ENCODE measurements at places on chromosomes 7 and 10. TPM values are rescaled to one million over a fixed set of nuclear protein-coding genes. Genes with fewer than 3 reads are reported as not detected.

DNA sequence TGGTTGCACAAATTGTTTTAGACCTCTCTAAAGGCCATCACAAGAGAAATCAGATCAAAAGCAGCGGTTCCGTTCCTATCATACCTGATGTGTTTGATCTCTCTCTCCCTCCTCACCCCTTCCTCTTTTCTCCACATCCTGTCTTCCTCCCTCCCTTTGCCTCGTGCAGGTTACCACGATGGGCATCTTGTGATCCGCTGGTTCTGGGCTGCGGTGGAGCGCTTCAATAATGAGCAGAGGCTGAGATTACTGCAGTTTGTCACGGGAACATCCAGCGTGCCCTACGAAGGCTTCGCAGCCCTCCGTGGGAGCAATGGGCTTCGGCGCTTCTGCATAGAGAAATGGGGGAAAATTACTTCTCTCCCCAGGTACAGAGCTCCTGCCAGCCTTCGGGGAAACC lies 28.5 kb upstream of the STK17A start:
- H3K4me1 ChIP-seq = no peaks in the 10 kb centered on the region
- no peaks in the 10 kb centered on the region for H3K36me3 ChIP-seq
- no peaks in the 10 kb centered on the region for H3K27me3 ChIP-seq
- no peak overlapping the region for H3K27ac ChIP-seq
- DNase-seq = no peak

MALRD1 gene
- total RNA-seq = 0.20 TPM

- no peak overlapping the region for H3K27ac ChIP-seq
- no peaks in the 10 kb centered on the region for H3K27me3 ChIP-seq
- no peak for DNase-seq
- H3K4me1 ChIP-seq = peaks cover 8% of the 10 kb centered on the region
These were observed 29.2 kb downstream of the COA1 start for GRCh38 chr7:43700059-43700501.

GRCh38 chr10:63236113-63236935 lies 103.2 kb downstream of the NRBF2 start:
- peaks cover 9% of the 10 kb centered on the region for H3K36me3 ChIP-seq
- no peaks in the 10 kb centered on the region for H3K27me3 ChIP-seq
- H3K27ac ChIP-seq = no peak overlapping the region
- no peaks in the 10 kb centered on the region for H3K4me1 ChIP-seq
- DNase-seq = no peak

HABP2 gene
- total RNA-seq = not detected

DNA sequence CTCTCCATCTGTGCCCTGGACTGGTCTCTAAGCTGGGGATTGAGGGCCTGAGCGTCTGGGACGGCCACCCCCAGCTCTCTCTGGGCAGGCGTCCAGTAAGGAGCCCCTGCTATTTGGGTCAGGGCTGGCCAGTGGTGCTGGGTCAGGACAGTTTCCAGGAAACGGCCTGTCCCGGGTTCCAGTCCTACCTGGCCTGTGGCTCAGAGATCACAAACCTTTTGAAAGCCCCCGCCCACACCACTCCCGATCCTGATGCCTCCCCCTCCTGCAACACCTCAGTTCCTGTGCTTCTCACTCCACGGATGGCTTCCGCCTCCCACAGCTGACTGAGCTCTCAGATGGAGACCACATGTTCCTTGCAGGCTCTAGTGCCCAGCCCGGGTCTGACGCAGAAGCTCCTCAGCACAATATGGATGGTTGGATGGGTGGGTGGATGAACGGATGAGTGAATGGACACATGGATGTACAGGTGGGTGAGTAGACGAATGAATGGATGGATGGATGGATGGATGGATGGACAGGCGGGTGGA lies 91.7 kb upstream of the PDGFA start:
- H3K4me3 ChIP-seq = no peak overlapping the region
- no peaks in the 10 kb centered on the region for H3K4me1 ChIP-seq
- H3K27me3 ChIP-seq = no peaks in the 10 kb centered on the region
- H3K27ac ChIP-seq = no peak overlapping the region
- peaks cover 7% of the 10 kb centered on the region for H3K36me3 ChIP-seq

DNA sequence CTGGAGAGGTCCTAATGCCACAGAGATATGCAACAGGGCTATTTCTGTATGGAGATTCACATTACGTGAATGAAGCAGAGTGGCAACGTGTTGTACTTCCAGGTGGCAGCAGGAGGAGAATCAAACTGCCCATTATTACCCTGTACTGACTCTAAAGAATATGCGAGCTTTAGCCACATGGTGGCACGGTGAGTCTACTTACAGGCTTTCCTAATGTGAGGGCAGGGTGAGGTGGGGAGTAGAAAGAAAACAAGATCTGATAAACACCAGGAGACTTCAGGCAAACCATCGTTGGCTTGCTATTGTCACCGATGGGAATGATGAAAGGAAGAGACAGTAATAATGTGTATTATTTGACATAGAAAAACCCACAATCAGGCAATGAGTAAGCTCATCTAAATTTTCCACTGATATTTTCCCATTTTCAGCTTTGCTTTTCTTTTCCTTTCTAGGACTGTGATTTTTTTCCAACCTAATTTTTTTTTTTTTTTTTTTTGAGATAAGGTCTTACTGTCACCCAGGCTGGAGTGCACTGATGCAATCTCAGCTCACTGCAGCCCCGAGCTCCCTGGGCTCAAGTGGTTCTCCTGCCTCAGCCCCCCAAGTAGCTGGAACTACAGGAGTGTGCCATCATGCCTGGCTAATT lies 164.3 kb downstream of the BTAF1 start:
- peaks cover 4% of the 10 kb centered on the region for H3K4me1 ChIP-seq
- peak; percentile 77 for DNase-seq
- peak overlapping the region; percentile 13 for H3K4me3 ChIP-seq
- no peaks in the 10 kb centered on the region for H3K36me3 ChIP-seq
- no peak overlapping the region for H3K27ac ChIP-seq
- H3K27me3 ChIP-seq = no peaks in the 10 kb centered on the region

DNA sequence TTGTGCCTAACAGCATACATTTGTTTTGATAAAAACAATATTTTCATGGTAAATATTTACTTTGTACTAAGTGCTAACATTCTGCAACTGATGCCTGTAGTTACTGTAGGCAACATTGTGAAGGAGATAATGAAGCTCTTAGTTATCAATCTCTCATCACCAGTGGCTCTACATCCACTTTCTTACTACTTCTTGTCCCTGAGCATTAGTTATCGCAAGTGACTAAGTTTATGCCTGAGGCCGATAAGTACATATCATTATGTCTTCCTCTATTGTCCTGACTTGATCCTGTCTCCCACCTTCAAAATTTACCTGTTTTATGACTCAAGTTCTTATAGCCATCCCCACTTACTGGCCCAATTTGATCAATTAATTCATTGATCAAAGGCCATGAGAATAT lies 63.6 kb downstream of the MACC1 start:
- H3K27me3 ChIP-seq = no peaks in the 10 kb centered on the region
- H3K27ac ChIP-seq = no peak overlapping the region
- DNase-seq = no peak
- H3K36me3 ChIP-seq = no peaks in the 10 kb centered on the region
- no peaks in the 10 kb centered on the region for H3K4me1 ChIP-seq

DNA sequence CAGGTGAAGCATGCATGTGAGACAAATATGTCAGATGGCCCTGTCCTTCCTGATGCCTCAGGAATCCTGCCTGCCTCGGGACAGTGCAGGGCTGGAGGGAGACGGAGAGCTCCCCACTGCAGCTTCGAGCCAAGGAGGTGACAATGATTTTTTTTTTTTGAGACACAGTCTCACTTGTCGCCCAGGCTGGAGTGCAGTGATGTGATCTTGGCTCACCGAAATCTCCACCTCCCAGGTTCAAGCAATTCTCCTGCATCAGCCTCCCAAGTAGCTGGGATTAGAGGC lies 68.8 kb downstream of the OAT start:
- H3K4me1 ChIP-seq = no peaks in the 10 kb centered on the region
- no peaks in the 10 kb centered on the region for H3K36me3 ChIP-seq
- H3K27me3 ChIP-seq = no peaks in the 10 kb centered on the region
- DNase-seq = no peak
- H3K4me3 ChIP-seq = no peak overlapping the region

- no peak overlapping the region for H3K4me3 ChIP-seq
- no peak for DNase-seq
- H3K27ac ChIP-seq = no peak overlapping the region
- no peaks in the 10 kb centered on the region for H3K36me3 ChIP-seq
- no peaks in the 10 kb centered on the region for H3K4me1 ChIP-seq
These were observed 17.4 kb upstream of the SORBS1 start for GRCh38 chr10:95578619-95579018.

DNA sequence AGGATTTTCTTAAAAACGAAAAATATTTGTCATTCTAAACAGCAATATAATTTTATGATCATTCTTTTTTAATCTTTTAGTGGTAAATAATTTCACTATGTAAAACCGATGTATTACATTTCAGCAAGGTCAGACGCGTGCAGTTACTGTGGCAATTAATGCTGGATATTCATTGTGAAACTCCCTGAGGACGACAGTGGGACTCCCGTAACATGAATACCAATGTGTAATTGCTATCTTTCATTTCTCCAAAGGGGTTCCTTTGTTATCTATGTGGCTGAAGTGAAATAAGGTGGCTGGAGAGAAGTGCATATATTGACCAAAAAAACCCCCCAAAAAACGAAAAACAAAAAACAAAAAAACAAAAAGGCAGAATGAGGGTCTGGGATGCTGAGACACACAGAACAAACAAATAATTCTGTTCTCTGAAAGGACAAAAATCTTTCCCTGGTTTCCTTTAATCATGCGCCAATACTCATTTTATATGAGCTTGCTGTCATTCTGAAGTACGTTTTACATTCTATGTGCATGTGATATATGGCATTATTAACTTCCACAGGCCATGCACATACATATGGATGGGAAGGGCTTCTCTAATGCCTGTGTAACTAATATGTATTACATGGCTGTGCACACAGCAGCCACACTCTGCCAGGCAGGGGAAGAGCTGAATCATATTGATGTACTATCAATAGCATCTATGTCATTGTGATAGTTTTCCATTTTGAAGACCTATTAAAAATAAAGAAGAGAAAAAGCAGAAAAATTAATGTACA lies 161.4 kb downstream of the RAPGEF5 start:
- H3K27ac ChIP-seq = no peak overlapping the region
- no peak for DNase-seq
- H3K36me3 ChIP-seq = peaks cover 2% of the 10 kb centered on the region
- peaks cover 2% of the 10 kb centered on the region for H3K4me1 ChIP-seq
- no peak overlapping the region for H3K4me3 ChIP-seq

- no peak overlapping the region for H3K4me3 ChIP-seq
- no peak for DNase-seq
- H3K36me3 ChIP-seq = peaks cover 8% of the 10 kb centered on the region
These were observed 30.7 kb upstream of the TTYH3 start for GRCh38 chr7:2601065-2601464.

DNA sequence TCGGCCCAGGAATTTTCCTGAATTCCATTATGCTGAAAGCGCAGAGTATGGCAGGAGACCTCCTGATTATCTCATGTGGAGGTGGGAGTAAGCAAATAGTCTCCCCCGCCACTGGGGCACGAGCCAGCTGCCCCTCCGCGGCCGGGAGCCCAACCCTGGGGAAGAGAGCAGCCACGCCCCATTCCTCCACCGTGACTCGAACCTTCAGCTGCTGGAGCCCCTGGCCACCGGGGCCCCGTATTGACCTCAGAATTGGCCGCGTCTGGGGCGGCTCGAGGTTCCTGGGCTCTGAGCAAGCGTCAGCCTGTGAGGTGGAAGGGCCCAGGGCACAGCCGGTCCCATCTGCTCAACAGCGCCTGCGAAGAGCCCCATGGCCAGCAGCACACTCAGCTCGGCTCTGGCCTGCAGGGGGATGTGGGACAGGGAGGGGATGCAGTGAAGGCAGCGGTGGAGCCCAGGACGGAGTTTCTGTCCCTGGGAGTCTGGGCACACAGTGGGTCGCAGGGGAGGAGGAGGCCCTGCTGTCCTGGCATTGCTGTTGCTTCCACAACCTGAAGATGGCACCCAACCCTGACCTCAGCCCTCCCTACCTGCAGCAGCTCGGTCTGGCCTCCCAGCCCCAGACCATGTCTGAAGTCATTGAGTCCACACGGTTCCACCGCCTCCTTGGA lies 97.8 kb downstream of the CHST15 start:
- no peak overlapping the region for H3K27ac ChIP-seq
- H3K36me3 ChIP-seq = peaks cover 2% of the 10 kb centered on the region
- H3K27me3 ChIP-seq = no peaks in the 10 kb centered on the region
- H3K4me3 ChIP-seq = peak overlapping the region; percentile 68
- no peaks in the 10 kb centered on the region for H3K4me1 ChIP-seq

SEMA4G gene
- total RNA-seq = 8.5 TPM
